RCC 7860 (cell line): ENCODE measurements at places on chromosomes 2 and 18.

DNA sequence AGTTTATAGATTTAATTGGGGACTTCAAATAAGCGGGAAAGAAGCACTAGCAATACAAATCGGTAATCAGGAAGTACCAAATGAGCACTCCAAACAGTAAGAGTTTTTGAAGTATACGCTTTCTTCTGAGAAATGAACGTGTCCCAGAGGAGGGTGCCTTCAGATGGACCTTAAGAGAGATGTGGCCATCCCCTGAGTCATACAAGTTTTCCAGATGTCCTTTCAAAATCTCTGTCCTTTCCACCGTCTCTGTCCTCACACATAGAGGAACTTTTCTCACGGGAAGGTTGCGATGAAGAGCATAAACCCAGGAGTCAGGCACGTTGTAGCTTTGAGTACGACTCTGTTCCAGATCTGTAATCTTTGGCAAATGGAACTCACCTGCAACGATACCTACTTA, 1.7 kb upstream of the SMAD2 start:
- no peak for DNase-seq

DNA sequence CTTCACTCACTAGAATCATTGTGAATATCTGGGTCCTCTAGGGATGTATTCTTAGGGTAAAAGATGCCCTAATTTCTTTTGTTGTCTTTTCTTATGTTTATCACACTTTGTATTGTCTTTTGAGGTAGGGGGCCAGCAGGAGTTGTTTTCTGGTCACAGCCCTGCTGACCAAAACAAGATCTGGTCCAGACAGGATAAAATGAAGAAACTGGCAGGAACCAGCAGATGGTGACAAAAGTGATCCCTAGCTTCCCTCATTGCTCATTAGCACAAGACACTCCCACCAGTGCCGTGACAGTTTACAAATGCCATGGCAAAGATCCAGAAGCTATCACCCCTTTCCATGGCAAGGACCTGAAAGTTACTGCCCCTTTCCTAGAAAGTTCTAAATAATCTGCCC, 81.7 kb upstream of the CCDC85A start:
- no peak for DNase-seq

DNA sequence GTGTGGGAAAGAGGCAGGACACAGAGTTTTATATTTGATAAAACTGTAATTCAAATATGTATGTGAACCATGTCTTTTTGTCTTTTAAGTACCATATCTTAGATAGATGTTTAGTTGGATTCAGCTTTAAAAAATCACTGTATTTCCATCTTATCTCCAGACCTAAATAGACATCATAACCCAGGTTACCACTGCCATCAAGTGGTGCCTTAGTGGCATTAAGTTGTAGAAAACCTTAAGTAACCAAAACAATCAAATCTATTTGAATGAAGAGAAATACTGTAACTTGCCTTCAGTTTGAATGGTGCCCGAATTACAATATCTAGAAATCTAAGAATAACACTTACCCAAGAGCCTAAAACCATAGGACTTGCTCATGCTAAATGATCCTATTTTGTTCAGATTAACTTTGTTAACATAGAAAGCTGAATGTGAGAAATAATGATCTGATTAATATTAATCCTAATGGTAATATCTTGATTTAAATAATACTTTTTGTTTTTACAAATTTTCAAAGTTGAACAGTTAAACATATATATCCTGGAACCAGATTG, 92.5 kb upstream of the MAP2 start:
- DNase-seq, result peak; percentile 31

- peak; percentile 80 for DNase-seq
Observed at GRCh38 chr2:20184067-20184938, 40.6 kb downstream of the SDC1 start.

- no peak for DNase-seq
Observed at GRCh38 chr2:150697596-150697995, 210.1 kb upstream of the RND3 start.

GRCh38 chr18:78892177-78892576, 87.4 kb upstream of the SALL3 start:
- DNase-seq, result no peak

GRCh38 chr2:66478299-66478698, 43.4 kb downstream of the MEIS1 start:
- no peak for DNase-seq

- no peak for DNase-seq
Observed at GRCh38 chr2:133732982-133733900, 165.0 kb upstream of the NCKAP5 start.

DNA sequence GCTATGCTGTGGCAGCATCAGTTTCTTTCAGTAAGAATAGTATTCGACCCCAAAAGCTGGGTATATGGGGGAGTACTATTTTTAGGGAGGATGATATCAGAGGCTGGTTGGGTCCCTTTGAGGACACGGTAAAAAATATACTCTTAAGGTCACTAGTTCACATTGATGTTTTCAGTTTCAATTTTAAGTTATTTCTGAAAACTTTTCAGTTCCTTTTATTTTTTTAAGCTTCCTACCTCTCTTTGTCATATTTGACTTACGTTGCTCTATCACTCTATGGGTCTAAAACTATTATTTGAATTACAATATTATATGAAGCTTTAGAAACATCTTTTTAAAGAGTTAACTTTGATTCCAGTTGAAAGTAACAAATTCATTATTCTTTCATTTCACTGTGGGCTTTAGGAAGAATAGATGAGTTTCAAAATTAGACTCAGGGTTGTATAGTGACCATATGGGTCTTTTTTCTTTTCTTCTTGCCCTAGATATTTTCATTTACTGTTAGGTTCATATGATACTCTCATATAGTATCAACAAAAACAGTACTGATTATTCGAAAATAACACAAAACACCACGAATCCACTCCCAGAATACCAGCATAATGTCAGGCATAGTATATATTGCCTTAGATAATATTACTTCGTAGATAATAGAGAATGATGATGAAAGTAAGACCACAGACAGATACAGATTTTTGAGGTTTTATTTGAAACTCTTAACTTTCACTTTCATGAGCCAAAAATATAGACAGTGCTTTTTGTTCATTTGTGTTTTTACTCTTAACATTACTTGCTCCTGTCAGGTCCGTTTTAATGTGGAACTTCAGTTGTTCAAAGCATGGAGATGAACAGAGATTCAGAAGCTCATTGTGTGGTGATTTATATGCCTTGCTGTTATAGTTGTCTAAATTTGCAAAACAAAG, 9.8 kb downstream of the RMDN2 start:
- DNase-seq, result no peak

DNA sequence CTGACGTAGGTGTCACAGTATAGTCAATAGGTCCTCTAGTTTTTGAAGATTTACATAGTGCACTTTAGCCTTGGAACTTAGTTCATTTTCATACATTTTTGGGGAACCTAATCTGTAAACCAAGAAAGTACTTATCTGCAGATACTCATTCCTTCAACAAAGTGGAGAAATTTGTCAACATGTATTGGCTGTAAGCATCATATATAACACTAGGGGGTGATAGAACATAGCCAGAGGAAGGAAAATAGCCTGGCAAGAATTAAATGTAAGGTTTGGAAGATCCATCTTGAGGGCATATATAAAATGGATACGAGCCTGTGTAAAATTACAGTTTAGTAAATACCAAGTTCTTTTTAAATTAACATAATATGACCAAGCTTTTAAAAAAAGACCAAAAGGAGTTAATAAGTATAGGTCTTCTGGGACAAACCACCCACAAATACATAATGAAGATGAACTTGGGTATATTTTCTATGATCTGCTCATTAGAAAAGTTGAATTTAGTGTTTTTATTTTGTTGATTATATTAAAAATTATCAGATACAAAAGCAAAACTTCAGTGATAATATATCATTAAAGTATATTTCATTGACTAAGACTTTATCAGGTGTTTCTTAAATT, 18.2 kb downstream of the RPL37A start:
- peak; percentile 46 for DNase-seq

DNA sequence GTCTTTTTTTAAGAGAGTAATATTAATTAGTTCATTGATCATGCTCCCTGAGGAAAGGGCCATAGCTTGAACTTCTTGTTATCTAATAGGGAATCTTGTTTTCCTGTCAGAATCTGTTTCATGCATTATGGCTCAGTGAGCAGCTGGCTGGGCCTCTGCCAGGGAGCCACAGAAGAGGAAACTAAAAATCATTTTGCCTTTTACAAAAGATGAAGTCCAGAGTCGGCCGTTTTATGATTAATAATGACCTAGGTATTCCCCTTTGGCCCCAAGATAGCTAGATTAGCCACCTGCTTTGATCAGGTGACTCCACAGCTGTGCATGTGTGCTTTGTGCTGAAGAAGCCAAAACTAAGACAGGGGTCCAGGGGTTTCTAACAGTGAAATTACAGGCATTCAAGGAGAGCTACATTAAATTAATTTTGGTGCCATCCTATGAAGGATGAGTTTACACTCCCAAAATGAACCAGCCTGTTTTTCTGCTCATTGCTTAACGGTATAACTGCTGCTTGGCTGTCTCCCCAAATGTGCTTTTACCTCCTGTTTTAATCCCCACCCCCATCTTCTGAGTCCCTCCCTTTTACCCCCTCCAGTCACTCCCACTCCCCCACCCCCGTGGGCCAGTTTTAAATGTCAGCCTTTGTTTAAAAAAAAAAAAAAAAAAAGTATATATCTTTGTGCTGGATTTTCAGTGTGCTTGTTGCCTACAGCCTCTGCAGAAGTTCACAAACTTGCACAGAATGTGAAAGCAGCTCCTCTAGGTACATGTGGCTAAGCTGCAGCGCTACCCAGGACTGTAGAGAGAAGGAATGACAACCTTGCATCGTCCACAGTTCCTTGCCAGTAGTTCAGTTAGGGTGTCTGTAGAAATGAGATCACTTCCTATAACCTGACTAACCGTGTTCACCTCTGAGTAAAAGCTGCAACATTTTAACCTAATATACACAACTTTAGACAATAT, 93.1 kb downstream of the CABLES1 start:
- peak; percentile 67 for DNase-seq

- no peak for DNase-seq
Observed at GRCh38 chr2:167279810-167280209, 391.5 kb downstream of the XIRP2 start.

GRCh38 chr18:47903809-47904208, 26.6 kb downstream of the SMAD2 start:
- no peak for DNase-seq

DNA sequence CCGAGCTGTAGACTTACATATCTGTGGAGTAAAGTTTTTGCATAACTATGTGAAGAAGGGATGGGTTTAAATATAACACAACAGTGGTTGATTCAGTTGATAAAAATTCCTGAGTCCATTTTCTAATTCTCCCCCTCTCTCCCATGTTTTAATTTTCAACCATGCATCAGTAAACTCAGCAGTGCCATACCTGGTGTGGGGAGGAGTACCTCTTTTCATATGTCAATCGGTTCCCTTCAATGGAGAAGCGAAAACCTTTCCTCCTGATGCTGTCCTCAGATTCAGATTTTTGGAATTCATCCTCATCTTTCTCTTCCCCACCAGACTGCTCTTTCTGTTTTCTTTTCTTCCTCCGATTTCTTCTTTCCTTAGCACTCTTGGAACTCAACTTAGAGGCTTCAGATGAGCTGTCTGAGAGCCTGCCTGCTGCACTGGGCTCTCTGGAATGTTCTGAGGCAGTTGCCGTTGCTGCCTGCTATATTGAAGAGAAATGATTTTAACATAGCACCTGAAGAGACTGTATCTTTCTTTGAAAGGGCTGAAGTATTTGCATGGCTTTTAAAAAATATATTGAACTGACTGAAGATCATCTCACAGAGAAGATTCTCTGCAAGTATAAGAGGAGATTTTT, 82.9 kb downstream of the SCN1A start:
- DNase-seq, result no peak

DNA sequence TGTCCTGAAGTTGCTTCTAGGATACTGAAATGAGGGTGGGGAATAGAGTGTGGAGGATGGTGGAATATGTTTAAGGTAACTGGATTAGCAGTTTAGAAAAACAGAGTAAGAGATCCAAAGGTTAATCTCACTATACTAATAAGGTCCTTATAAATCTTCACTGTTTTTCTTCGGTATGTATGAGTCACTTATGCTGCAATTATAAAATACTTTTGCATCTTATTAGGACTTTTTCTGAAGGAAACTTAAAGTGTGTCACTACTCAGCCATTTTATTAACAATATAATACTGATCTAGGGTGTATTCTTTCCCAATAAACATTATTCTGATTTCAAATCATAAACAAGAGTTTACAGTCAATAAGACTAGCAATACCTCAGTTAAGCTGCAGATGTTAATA, 182.3 kb downstream of the ZNF521 start:
- DNase-seq, result no peak

DNA sequence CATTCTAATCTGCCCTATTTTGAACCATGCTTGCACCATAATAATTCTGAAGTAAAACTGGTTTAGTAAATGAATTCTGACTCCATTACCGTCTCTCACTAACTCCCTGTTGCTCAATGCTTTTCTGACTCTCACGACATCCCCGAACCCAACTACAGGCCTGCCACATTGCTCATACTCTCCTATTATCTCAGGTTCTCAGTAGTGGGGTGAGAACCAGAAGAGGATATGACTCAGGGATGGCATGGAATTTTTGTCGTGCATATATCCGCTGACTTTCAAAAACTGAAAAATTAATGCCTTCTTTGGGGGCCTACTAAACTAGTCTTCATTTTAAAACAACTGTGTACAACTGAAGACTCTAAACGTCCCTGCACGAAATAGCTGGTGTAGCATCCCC, 34.3 kb downstream of the NETO1 start:
- no peak for DNase-seq

DNA sequence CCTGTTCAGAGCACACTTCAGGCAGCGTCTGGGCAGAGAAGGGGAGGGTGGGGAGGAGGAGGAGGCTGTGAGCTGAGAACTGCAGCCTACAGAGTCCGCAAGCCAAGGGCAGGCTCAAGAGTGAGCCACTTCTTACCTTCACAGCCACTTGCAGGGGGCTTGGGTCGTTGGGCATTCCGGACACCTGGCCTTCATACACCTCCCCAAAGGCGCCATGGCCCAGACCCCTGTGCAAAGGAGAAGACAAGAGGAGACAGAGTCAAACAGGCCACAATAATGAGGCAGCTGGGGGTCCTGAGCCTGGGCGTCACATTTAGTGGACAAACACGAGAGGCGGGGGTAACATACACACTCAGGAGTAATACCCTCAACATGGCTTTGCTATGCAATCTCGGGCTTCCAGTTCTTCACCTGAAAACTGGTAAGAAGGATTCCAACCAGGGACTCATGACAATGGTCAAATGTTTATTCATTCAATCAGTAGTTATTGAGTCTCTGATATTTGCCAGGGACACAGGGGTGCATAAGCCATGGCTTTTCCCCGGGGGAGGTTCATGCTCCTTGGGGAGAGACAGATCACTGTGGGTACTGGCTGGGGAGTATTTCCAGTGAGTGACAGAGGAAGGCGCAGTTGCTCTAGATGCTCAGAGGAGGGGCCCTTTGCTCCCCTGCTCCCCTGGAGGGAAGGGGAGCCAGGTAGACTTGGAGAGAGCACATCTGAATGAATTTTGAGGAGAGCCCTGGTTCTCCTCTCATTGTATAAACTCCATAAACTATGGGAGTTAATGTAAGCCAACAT, 107.4 kb downstream of the CLIP4 start:
- no peak for DNase-seq

DNA sequence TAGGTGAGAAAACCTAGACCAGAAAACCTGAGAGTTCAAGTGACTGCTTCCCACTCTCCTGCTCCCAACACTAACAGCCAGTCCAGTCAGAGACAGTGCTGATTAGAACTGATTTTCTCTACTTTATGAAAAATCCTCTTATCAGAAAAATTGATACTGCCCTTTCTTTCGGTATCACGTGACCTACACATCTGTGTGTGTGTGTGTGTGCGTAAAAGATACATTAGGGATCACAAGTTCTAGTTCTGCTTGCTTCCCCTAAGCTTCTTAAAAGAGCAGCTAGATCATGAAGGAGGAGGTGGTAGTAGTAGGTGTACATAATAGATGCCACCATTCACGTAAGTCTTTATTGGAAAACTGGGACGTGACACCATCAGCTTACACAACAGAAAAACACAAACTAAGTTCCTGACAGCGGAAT, 1.5 kb downstream of the ARL5A start:
- no peak for DNase-seq
